ENCODE measurements at places on chromosomes 3 and 15.

DNA sequence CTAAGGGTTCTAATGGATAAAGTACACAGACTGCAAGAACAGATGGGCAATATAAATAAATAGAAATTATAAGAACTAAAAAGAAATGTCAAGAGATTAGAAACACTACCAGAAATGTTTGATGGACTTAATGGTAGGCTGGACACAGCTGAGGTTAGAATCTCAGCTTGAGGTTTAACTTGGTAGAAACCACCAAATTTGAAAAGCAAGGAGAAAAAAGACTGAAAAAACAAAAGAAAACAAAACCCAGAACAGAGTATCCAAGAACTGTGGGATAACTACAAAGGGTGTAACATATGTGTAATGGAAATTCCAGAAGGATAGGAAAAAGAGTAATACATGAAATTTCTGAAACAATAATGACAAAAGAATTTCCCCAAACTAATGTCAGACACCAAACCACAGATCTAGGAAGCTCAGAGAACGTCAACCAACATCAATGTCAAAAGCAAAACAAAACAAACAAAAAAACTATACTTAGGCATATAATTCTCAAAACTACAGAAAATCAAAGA, 35.0 kb downstream of the RFX7 start:
- DNase-seq = no peak

- DNase-seq = no peak
These were observed 23.4 kb upstream of the GALNT15 start for GRCh38 chr3:16151109-16151508.

DNA sequence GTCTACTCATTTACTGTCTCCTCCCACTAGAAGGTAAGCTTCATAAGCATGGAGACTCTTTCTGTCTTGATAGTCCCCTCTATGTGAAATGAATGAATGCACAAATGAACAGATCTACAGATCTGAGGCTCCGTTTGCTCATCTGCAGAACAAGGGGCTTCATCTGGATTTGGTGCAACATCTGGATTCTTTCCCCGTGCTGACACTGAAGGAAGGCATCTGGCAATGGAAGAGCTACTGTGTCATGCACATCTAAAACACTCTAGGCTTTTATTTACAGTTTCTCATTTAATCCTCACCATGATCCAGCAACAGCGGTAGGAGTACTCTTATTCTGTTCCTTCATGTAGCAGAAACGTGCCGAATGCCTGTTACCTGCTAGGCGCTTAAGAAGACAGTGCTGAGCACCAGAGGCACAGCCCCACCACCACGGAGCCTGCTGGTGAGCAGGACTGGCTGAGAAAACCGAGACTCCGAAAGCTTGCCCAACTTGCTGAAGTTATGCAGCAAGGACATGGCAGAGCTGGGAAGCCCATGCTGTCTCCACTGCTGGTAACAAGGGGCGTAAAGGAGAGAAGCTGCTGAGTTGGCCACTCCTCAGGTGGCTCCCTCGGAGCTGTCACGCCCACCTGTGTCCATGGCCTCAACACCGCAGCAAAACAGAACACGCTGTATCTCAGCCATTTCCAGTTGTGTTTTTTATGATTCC, 31.1 kb downstream of the LSM3 start:
- no peak for DNase-seq

- no peak for DNase-seq
These were observed 211.9 kb downstream of the CBLB start for GRCh38 chr3:105656651-105657504.

DNA sequence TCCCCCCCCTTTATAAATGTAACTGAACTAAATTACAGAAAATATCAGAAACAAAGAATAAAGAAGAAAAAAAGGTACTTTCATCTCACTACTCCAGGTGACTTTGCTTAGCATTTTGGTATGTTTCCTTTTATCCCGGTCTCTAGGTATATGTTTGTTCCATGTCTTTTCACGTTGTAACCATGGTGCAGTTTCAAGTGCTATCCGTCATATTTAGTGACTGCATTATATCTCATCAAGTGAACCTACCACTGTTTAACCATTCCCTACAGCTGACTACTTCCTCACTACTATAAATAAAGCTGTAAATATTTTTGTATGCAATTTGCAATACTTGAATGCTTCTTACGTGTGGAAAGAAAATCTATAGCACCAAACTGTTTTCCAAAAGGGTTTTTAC, 2.2 kb downstream of the BTBD1 start:
- DNase-seq = peak; percentile 6

DNA sequence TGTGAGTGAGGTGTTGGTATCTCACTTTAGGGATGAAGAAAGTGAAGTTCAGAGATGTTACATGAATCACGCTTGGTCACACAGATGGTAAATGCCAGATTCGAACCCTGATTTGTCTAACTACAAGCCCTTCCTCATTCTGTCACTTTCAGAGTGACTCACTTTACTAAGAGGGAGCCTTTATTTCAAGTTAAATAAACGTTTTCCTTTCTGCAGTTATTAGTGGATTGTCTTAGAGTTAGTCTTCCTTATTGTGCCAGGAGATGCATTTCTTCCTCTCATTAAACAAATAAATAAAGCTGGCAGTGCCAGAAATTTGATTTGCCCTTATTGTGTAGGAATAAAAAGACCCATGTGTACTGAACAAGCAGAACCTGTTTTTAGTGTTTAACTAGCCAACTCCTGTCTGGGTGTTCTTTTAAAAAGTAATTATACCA, 162.5 kb downstream of the AKAP13 start:
- DNase-seq = no peak

- DNase-seq = no peak
These were observed 31.5 kb downstream of the PTH1R start for GRCh38 chr3:46908986-46909534.

- no peak for DNase-seq
These were observed 35.2 kb upstream of the ARL14 start for GRCh38 chr3:160641665-160642309.

- peak; percentile 71 for DNase-seq
These were observed 206.1 kb downstream of the TIGIT start for GRCh38 chr3:114499976-114500375.

GRCh38 chr3:21551019-21551418, 200.0 kb downstream of the ZNF385D start:
- DNase-seq = peak; percentile 1

GRCh38 chr3:75295013-75295412, 369.1 kb upstream of the FRG2C start:
- DNase-seq = no peak

DNA sequence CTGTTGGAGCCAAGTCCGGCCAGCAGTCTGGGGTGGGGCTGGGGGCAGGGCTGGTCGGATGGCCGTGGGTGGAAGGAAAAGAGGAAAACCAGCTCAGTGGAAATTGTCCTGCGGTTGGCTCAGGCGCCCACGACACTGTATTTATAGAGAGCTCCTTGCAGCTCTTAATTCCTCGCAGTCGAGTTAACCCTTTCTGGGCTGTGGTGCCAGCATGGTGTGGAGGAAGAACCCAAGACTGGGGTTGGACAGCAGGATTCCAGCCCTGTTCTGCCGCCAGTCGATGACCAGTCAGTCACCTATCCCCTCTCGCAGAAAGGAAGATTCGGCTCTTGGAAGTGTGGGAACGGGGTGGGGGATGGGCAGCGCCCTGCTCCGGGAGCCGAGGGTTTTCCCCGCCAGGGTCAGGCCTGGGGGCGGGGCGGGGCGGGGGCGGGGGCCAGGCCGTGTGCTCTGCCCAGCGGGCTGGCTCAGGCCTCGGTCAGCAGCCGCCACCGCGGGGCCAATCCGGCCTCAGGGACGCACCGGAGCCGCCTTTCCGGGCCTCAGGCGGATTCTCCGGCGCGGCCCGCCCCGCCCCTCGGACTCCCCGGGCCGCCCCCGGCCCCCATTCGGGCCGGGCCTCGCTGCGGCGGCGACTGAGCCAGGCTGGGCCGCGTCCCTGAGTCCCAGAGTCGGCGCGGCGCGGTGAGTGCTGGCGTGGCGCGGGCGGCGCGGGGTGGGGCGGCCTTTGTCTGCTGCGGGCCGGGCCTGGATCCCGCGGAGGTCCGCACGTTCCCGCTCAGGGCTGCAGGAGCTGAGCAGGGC, at the start of gene CD276:
Gene CD276, plus strand, starts transcription at position 607 of the 804 bp plus-strand sequence. CDS start 15,257 bp downstream, outside the sequence.
- DNase-seq = peak; percentile 78

DNA sequence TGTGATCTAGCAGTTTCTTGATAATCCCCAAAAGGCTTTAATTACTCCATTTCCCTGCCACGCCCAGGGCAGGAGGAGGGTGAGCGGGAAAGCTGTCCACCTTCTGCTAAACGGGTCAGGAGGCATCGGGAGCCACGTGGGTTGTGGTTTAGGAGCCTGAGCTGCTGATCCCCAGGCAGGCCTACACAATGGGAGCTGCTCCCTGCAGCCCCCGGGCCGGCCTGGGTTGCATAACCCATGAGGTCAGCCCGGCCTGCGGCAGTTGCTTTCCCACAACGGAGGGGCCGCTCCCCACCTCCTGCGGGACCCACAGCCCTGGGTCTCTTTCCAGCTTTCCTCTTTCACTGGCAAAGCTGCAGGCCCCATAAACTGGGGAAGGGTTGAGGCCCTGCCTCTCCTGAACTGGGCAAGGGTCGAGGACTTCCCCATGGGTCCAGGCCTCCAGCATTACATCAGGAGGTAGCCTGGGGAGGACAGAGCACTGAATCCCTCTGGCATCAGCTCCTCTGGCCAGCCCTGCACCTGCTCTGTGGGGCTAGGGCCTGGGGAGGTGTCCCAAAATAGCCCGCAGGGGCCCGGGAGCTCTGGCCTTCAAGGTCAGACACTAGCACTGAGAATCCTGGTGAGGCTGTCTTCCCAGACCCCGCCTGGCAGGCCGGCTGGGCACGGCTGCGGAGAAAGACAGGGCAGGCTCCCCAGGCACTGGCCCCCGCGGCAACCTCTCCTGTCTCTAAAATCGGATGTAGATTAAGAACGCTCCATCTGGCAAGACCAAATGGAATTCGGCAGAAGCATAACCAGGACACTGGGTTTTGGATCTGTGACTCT, 47.3 kb downstream of the ZDHHC19 start:
- DNase-seq = peak; percentile 47

DNA sequence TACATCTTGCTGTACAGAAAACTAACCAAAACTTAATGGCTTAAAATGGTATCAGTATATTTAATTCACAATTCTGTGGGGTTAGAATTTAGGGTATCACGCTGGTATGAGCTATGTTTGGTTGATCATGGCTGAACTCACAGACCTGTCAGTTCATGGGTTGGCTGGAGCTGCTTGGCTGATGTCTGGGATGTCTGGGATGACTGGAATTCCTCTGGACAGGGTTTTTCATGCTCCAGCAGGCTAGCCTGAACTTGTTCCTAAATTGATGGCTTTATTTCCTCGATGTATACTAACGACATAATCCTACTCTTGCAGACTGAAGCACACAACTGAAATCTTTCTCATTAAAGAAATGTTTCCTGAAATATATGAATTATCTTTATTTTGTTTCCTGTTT, 338.9 kb upstream of the GBE1 start:
- no peak for DNase-seq

- no peak for DNase-seq
These were observed 176.0 kb upstream of the SLC24A5 start for GRCh38 chr15:47944637-47945288.

DNA sequence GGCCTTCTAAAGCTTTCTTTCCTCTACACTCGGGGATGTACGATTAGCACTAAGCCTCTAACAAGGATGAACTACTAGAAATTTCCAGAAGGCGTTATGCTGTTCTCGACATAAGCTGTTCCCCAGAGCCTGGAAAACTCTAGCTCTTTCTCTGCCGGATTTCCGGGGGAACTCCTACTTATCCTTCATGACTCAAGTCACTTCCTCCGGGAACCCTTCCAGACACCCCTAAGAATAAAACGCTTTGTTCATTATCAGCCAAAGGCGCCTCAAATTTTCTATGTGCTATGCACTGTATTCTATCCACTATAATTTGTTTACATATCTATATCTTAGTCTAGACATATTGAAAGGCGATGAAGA, 455 bp upstream of the SNAP23 start:
- DNase-seq = peak; percentile 23

DNA sequence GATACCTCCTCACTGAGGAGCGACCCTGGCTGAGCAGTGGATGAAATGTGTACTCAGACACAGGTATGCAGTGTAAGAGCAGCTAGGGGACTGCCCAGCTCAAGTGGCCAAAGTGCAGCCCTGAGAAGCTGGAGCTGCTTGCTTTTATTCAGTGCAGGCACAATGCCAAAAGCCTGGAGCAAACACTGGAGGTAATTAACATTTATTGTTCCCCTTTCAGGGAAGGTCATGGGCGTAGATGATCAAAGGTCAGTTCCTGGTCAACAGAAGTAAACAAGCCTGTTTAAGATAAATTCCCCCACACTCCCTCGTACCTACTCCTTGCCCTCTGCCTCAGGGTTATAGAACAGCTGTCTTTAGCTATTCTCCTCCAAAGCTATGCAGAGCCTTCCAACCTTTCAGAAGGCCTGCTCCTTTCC, 17.5 kb downstream of the PLA2G4F start:
- peak; percentile 33 for DNase-seq

DNA sequence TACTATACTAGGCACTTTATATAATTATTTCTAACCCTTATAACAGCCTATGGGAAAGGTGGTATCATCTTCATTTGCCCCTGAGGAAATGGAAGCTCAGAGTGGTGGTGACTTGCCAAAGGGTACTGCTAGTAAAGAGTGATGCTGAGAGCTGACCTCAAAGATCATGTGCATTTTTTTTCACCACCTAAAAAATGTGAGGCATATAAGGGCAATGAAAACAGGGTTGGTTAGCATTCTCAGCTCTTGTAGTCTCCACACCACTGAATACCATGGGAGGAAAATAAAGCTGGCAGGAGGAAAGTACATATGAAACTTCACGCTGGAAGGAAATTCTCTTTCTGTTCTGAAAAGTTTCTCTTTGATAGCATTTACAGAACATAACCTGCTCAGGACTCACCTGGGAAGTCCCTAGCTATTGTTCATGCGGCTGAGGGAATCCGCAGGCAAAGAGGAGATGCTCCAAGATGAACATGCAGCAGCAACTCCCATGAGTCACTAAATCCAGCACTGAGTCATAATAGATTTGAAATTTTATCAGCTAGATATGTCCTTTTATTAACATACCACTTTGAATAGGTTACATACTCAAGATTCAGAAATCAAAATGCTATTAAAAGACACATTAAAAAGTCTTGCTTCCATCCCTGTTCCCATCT, 17.3 kb downstream of the FAIM start:
- DNase-seq = peak; percentile 28

DNA sequence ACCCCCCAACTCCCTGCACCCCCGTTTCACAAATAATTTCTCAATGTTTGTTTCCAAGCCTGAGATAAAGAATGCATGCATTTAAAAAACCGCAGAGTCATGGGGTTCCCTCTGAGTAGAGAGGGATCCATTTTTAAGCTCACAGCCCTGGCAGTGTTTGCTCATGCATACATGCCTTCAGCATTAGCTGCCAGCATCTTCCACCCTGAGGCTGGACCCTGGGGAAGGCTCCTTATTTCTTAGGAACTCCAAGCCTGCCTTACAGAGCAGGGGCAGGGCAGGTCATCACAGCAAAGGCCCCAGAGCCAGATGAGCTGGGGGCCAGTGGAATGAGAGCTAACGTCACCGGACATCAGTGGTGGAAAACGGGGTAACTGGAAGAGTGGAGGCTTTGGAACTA, 31.3 kb downstream of the TLE3 start:
- DNase-seq = no peak

- no peak for DNase-seq
These were observed 98.5 kb downstream of the WNT7A start for GRCh38 chr3:13781417-13781816.

- DNase-seq = peak; percentile 72
These were observed 923 bp downstream of the SIAH2 start for GRCh38 chr3:150761831-150762661.

GRCh38 chr15:70741677-70742293, 21.6 kb downstream of the UACA start:
- DNase-seq = peak; percentile 76

GRCh38 chr3:115932807-115933206, 309.5 kb downstream of the GAP43 start:
- no peak for DNase-seq

All from SW480 (cell line).